ENCODE measurements at places on chromosomes 11 and 22.

- no peak for DNase-seq
These were observed 14.9 kb upstream of the OR51S1 start for GRCh38 chr11:4863876-4864275.

DNA sequence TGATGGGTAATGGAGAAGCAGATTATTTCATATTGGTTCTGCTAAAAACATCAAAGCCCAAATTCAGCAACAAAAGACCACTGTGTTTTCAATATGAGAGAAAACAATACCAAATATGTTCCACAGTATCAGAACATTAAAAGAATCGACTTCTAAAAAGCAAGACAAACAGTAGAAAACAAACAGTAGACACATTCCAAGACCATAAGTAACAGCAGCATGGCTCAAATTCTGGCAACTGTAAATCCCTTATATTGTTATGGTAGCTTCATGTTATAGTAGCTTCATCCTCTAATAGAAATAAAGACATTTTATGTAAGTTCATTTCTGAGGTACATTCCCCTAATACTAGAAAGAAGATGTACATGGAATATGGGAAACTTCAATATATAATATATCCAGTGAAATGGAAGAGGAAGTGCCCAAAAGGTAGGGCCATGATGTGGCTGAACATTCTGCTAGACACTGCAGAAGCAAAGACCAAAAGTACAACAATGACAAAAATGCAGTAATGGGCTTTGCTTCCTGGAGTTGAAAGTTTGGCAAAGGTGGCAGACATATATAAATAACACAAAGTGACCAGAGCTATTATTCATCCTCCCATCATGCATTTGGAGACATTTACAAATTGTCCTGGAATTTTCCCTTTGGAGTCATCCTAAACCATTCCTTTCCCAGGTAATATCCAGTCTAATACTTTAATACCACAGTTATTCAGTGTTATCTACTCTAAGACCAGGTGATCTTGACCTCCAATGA, 299.9 kb downstream of the DCDC1 start:
- DNase-seq = no peak

- no peak for DNase-seq
These were observed 29.1 kb upstream of the RFPL3 start for GRCh38 chr22:32328306-32329201.

DNA sequence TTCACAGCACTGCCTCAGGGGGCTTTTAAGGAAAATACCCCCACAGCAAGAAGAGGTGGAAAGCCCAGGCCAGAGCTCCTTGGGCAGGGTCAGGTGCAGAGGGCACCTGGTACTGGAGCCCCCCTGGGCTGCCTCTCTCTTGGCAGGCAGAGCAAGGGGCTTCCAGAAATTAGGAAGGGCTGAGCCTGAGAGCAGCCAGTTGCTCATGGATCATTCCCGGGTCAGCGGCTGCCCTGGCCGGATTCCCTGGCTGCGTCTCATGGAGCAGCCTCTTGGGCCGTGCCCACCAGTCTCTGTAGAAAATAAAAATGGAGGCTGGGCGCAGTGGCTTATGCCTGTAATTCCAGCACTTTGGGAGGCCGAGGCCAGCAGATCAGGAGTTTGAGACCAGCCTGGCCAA, 10.3 kb upstream of the OMP start:
- DNase-seq = no peak

- no peak for DNase-seq
These were observed 23.3 kb upstream of the PPP6R3 start for GRCh38 chr11:68436985-68437926.

GRCh38 chr11:83663446-83663845, 377.3 kb upstream of the CCDC90B start:
- DNase-seq = no peak

DNA sequence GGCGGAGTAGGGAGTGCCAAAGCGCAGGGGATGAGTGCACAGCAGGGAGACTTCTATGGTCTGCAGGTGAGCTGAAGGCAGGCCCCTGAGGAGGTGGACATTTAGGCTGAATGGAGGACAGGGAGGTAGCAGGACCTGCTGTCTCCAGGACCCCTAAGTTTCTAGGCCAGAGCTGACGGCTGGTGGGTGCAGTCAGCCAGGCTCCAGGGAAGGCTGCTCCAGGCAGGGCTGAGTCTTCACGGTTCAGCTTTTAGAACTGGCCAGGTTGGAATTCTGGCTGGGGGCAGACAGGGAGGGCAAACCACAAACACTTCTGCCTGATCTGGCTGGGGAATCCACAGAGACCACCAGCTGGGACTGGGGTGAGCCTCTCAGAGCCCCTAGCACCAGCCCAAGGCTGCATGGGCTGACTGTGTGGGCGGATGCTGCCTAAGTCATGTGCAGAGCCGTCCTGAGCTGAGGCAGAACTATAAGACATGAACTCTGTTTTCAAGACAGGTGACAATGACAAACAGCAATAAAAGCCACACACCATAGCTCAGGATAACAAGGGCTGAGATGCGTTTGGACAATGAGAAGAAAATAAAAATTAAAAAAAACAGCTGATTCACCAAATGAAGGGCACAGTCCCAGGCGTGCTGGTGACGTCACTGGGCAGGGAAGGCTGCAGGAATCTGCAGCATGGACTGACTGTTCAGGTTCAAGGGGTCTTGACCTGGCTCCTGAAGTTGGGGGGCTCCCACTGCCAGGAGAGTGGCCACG, 10.4 kb upstream of the MALAT1 start:
- no peak for DNase-seq

- no peak for DNase-seq
These were observed 41.0 kb downstream of the FLI1 start for GRCh38 chr11:128734832-128735224.

DNA sequence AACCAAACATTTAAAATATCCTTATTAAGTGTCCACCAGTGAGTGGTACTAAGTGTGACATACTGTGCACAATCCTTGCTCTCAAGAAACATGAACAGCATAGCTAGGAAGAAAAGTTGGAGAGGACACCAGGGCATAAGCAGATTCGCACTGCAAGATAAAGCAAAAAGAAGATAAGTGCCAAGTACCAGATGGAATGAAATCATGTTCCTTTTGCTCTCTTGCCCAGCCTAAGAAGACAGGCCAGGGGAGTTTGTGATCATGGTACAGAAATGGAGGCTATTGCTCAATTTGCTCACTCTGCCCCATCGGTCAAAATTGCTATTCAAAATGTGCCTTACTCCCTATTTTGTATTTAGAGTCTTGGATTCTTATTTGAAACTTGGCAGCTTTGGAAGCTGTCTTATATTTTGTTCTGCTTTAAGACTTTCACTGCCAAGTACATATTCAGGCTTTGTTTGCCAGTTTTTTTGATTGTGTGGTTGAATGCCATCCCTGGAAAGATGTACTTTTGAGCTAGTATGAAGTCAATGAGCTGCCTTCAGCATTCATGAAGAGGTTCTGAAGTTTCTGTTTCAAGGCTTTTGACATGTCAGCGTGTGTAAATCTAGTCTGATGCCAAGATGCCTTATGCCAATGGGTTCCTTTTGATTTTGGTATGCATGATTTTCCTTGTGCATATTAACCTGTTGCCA, 90.3 kb downstream of the PAX6 start:
- no peak for DNase-seq

DNA sequence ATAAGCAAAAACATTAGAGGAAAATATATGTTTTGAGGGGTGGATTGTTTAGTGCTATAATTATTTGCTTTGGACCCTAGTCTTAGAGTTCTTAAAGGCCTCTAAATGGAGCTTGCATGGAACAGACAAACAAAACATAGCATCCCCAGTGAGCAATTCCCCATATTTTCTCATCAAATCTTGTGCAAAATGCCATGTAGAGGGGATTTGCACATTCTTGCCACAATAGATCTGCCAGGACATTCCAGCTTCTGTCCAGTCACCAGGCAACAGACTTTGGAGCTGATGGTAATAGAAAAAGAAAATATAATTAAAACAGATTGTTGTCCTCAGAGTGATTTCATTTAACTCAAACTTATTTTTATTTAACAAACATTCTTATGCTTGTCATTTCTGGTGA, 360.3 kb upstream of the PDGFD start:
- no peak for DNase-seq

DNA sequence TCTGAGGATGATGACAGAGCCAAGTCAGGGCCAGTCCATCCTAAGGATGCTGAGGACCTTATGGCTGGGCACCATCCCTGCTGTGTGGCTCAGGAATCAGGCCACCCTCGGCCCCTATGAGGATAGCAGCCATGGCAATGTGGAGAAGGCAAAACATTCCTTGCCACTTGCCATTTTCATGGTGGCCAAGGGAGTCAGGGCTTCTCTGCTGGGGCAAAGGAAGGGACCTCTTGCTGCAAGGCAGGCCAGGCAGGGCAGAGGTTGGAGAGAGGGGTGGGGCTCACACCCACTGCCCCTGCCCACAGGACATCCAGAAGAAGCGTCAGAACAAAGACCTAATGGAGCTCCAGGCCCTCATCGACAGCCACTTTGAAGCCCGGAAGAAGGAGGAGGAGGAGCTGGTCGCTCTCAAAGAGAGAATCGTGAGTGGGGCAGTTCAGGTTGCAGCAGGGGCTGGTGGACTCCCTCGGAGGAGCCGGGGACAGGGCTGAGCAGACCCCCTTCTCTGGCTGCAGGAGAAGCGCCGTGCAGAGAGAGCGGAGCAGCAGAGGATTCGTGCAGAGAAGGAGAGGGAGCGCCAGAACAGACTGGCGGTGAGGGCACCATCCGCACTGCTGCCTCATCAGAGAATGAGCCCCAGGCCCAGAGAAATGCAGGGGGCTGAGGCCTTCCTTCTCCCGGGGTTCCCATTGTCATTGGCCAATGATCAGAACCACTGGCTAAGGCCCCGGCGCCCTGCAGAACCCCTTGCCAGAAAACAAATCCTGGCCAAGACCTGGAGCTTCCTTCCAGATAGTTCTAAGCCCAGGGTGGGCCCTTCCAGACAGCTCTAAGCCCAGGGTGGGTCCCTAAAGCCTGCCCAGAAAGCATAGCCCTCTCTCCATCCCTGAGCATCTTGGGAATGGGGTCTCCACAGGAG, 13.5 kb upstream of the MRPL23 start:
- no peak for DNase-seq

GRCh38 chr11:44537679-44538078, 27.8 kb upstream of the CD82 start:
- no peak for DNase-seq

GRCh38 chr22:19631899-19632667, 82.2 kb upstream of the SEPTIN5 start:
- no peak for DNase-seq

DNA sequence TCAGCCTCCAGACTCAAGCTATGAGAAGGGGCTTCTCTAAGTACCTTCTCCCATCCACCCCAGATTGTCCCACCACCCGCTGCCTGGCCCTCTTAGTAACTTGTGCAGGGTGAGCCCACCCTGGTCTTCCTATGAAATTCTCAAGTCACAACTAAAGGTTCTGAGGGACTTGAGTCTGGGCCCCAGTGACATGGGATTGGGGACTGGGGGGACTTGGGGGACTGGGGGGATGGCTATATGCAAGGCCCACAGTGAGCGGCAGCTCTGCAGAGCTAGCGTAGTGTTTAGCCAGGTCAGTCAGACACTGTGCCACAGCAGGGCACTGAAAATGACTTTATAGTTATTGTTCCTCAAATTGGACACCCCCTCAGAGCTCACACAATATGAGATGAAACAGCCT, 622.3 kb upstream of the CADM1 start:
- no peak for DNase-seq

DNA sequence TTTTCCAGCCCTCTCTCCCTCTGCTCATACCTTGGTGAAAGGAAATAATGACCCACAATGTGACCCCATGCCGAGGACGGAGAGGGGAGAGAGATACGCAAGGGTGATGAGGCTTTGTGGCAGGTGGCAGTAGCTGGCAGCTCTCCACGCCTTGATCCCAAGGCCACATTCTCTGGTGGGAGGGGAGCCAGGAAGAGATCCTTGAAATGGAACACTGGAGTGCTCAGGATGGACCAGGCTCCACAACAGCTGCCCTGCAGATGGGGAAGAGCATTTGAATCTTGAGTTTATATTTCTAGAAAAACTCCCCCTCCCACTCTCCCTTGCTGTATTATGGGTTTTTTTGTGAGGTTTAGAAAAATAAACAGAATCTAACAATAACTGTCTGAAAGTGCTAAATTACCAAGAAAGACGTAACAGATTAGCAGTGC, 61.6 kb upstream of the CDON start:
- DNase-seq = no peak

GRCh38 chr22:27100789-27101188, 443.4 kb downstream of the MIAT start:
- no peak for DNase-seq

DNA sequence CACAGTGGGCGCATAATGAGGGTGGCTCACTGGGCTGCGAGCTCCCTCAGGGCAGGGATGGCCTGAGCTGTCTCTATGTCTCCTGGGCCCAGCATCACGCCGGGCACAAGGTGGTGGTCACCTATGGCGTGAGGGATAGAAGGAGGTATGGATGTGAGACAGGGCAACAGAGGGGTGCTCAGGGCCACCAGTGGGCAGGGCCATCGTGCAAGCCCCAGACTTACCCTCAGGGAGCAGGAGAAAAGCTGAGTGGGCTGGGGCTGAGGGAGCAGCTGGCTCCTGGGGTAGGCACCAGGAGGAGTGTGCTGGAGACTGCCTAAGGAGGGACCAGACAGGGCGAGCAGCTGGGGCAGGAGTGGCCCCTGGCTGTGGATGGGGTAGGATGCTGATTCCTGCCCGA, 34.3 kb upstream of the KLHL35 start:
- no peak for DNase-seq

DNA sequence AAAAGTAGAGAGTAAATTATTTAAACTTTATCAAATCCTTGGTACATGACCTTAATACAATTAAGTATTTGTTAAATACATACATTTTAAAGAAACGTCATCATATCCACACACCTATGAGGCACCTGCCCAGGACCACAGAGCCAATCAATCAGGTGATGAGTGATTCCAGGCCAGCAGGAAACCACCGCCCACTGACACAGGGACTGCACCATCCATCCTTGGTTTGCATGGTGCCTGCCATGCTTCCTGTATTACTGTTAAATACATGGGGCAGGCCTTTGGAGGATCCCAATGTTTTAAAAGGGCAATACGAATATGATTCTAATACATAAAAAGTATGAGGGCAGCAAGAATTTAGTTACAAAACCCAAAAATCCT, 7.0 kb upstream of the TBC1D10A start:
- DNase-seq = no peak

DNA sequence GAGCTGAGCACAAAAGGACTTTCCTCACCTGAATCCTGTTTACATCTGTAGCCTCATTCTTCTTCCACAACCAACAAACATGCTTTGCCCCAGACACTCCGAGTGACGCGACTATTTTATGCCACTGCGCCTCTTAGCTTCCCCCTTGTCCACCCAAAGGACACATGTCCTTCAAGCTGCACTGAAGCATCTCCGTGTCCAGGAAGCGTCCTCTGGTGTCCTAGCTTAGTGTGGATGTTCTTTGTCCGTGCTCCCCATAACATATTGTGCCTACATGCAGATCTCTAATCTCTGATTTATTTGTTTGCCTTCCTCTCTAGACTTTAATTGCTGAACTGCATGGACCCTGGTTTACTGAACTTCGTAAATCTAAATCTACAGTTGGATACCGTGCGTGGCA, 20.1 kb upstream of the CECR2 start:
- DNase-seq = no peak

- no peak for DNase-seq
These were observed 43.4 kb upstream of the SC5D start for GRCh38 chr11:121249039-121249663.

GRCh38 chr11:118530683-118531596, at the start of gene TMEM25:
TSS of gene TMEM25 (plus strand) at chr11:118531192. CDS start at chr11:118531802, 610 bp downstream.
- DNase-seq = no peak

Measured in thymus (tissue), 14 donors.